ENCODE measurements at places on chromosomes 13 and 19.
A peak's percentile ranks its signal among the peaks of the same experiment; 100 is the strongest.

DNA sequence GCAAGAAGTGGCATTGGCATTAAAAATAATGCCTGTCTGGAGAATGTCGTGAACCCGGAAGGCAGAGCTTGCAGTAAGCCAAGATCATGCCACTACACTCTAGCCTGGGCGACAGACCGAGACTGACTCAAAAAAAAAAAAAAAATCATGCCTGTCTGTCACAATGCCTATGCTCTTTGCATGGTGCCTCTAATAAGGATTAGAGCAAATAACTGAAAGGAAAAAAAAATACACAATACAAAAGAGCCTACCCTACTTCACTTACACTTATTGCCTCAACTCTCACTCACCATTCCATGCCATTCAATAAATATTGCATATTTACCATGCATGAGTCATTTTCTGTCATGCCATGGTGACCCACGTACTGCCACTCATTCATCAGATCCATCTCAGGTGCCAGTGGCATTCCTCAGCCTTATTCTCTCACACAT, 49.1 kb downstream of the TBC1D4 start:
- DNase-seq: no peak

GRCh38 chr13:60590800-60591747, 194.1 kb downstream of the TDRD3 start:
- DNase-seq: no peak

DNA sequence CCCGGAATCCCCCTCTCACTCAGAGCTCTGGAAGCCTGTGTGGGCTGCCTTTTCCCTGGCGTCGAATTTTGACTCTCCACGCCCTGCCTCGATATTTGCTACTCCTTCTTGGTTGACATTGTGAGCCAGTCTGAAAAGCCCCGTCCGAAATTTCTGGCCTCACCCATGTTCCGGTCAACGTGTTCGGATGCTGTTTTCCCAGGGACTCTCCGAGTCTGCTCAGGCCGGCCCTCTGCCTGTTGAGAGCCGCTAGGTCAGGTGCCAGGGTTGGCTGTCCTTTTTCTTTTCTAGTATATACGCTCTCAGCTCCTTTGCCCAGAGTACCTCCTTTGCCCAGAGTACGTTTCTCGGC, 6.8 kb upstream of the DGKH start:
- no peak for DNase-seq

GRCh38 chr13:27534108-27534980, 84.0 kb upstream of the MTIF3 start:
- no peak for DNase-seq

DNA sequence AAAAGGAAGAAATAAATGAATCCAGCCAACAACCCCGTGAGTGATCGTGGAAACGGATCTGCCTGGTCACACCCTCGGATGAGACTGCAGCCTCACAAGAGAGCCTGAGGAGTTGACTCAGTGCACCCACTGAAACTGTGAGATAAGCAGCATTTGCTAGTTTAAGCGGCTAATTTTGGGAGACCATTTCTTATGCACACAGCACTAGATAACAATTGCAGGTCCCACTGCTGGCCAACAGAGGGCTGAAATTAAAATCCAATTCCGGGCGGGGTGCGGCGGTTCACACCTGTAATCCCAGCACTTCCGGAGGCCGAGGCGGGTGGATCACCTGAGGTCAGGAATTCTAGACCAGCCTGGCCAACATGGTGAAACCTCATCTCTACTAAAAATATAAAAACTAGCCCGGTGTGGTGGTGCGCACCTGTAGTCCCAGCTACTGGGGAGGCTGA, 3.6 kb downstream of the UQCR11 start:
- DNase-seq: no peak

- DNase-seq: no peak
These were observed 553.1 kb downstream of the IRS2 start for GRCh38 chr13:109233293-109233692.

DNA sequence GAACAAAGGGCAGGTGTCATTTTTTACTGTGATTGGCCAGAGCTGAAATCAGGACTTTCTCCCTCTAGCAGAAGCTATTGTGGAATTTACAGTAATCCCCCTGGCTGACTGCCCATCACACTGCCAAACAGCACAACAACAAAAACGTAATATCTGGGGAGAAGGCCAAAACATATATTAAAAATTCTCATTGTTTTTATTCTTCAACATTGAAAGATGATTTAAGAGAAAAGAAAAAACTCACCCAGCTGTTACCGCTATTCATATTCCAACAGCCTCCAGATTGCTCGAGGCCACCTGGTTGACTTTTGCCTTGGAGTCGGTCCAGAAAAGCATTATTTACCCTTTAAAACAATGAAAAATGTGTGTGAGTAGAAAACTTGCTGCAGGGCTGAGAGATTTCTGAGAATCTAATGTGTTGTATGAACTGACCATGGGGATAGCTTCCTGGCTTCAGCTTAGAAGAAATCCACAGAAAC, 97.2 kb downstream of the EPSTI1 start:
- no peak for DNase-seq

GRCh38 chr13:62906469-62906868, 1490.8 kb upstream of the PCDH20 start:
- DNase-seq: no peak

- no peak for DNase-seq
These were observed 6.4 kb downstream of the DACH1 start for GRCh38 chr13:71860547-71861138.

GRCh38 chr13:37648609-37649008, 50.0 kb upstream of the POSTN start:
- DNase-seq: no peak

DNA sequence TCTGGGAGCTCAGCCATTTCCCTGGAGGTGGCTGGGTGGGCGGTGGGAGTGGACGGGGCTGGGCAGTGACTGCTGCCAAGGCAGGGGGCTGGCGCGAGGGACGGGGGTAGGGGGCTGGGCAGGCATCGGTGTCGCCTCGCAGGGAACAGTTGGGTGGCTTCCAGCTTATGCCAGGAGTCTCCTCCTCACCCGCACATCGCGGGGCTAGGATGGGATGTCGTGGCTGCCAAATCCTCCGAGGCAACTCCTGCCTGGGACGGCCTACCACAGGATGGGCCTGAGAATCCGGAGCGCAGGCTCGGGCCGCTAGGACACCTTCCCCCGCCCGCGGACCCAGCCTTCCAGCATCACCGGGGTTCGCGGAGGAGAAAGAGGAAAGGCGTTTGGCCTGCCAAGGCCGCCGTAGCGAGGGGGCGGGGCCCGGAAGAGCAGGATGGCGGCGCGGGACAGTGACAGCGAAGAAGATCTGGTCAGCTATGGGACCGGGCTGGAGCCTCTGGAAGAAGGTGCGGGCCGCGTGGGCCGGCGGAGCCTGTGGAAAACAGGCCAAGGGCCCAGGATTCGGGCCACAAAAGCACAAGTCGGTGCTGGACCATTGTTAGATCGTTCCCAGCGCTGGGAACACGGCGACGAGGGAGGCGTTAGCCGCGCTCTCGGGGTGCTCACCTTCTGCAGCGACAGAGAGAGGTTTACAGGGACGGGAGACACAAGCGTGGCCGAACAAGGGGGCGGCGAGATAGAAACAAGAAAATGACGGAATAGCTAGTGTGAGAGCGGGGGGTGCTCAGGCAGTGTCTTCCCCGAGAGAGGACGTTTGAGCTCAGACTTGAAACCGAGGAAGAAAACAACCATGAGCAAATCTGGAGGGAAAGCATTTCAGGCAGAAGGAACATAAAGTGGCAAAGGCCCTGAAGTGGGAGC, at the start of gene GPATCH1:
Gene GPATCH1 (plus strand): TSS at position 421 of the 921 bp plus-strand sequence. CDS start 13 bp downstream, at position 434.
- DNase-seq: peak; percentile 86

DNA sequence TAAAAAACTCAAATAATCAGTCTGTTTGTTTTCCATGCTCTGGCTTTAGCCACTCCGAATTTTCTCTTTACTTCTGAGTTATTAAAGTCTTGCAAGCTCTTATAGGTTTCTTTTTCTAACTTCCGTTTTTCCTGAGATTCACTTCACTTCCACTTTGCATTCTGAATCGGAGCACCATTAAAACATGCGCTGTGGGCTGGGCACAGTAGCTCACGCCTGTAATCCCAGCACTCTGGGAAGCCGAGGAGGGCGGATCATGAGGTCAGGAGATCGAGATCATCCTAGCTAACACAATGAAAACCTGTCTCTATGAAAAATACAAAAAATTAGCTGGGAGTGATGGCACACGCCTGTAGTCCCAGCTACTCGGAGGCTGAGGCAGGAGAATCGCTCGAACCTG, 357.9 kb downstream of the SLITRK6 start:
- DNase-seq: no peak

DNA sequence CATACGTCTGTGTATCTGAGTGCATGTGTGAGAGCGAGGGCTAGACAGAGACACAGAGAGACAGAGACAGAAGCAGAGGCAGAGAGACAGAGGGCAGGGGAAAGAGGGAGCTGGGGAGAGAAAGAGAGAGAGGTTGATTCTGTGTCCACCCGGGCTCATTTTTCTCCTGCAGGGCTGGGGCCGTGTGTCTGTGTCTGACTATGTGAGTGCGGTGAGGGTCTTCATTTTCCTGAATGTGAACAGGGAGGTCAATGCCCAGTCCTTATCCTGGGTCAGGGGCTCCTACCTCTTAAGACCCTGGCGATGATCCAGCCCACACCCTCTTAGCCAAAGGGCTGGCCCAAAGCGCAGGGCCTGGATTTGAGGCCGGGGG, 17.7 kb downstream of the LRRC4B start:
- DNase-seq: no peak

DNA sequence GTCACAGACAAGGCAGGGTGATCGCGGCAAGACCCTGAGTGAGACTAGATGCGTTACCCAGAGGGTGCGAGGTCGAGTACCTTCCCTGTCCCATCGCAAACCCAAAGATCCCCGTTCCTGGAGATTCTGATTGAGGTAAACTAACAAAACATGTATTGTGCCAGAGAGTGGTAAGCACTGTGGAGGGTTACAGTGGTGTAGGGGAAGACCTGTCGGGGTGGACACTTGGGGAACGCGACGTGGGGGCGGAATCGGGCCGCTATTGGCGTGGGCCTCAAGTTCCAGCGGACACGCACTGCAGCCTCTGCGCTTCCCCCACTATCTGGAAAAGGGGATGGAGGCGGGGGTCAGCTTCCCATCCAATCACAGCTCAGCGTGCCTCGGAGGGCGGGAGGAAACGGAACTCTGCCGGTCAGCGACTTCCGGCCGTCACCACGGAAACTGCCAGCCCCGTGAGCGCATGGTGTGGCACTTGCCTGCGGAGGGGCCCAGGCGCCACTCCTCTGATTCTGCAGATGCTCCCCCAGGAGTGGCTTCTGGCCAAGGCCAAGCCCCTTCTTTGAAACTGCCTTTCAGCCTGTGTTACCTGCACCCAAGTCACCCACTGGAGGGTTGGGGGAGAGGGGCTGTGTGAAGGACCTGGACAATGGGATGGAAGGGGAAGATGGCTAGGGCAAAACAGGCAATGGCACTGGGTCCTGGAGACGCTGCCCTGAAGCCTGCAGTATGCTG, 1.0 kb upstream of the UBE2M start:
- peak; percentile 84 for DNase-seq

DNA sequence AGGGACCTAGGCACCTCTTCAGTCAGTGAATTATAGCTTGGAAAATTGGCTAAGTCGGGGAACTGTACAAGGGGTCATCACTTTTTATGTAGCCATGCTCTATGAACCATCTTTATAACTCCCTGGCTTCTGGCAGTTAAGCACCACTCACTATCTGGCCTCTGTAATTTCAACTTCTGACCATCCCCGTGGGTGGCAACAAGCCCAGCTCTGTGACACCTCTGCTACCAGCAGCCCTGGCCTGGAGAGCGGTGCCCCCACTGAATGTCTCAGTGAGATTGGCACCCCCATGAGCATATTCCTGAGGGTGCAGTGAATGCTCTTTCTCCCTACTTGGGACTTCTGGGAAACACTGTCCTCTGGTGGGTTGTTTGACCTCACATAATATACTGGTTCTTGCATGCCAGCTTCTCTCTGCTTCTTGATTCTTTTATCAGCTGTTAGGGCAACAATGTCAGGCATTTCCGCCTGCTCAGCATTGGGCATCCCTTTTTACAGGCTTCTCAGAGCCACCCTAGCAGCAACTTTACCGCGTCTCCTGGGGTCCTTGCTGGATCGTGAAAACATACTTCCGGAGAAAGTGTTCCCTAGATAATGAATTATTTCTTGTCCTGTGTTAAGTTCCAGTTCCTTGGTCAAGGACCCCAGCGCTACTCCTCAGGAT, 10.4 kb downstream of the KL start:
- no peak for DNase-seq

GRCh38 chr13:103308667-103309066, 242.4 kb upstream of the SLC10A2 start:
- DNase-seq: no peak

DNA sequence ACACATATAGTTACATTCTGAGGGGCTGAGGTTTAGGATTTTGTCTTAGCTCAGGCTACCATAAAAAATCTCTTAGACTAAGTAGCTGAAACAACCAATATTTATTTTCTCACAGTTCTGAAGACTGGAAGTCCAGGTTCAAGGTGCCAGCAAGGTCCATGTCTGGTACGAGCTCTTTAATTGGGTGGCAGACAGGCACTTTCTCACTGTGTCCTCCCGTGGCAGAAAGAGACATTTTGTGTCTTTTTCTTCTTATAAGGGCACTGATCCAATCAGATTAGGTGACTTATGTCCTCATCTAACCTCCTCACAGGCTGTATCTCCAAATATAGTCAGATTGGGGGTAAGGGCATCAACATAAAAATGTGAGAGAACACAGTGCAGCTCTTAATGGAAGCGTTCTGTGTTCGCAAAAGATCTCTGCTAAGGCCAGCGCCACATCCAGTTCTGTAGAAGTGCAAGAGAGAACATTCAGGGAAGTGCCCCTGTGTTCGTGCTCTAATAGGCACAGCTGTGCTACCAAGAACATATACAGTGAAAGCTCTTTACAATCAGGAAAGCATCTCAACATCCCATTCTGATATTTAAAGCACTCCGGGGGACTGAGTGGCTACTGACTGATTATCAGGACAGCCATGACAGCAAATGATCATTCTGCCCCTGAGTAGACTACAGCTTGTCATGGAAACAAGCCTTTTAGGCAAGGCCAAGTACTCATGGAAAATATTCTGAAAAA, 819.2 kb downstream of the LIG4 start:
- no peak for DNase-seq

GRCh38 chr19:56987184-56987583, 132.6 kb upstream of the USP29 start:
- no peak for DNase-seq

DNA sequence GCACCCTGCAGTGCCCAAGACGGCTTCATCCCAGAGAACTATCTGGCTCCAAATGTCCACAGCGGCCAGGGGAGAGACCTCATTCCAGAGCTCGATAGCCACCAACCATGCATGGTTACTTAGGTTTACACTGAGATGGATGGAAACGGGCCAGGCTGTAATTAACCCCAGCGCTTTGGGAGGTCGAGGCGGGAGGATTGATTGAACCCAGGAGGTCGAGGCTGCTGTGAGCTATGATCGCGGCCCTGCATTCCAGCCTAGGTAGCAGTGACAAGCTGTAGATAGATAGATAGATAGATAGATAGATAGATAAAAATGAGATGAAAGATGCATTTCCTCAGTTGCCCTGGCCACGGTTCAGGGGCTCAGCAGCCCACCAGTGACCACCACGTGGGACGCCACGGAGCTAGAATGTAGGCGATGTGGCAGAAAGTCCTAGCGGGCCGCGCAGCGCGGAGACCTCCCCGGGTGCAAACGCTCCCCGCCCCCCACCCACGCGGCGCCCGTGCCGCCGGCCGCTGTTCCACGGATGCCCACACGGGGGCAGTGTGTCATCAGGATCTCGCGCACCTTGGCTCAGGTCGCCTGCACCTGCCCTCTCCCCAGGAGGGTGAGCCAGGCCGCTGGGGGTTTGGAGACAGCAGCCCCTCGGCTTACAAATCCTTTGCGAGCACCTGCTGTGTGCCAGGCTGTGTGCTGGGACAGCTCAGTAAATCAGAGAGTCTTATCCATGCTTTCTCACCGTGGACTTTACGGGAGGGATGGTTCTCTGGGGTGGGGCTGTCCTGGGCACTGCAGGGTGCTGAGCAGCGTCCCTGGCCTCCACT, 13.5 kb upstream of the TLE5 start:
- peak; percentile 74 for DNase-seq
